OCI-LY7 (cell line): ENCODE measurements at places on chromosomes 1 and 21.
A peak's percentile ranks its signal among the peaks of the same experiment; 100 is the strongest.

DNA sequence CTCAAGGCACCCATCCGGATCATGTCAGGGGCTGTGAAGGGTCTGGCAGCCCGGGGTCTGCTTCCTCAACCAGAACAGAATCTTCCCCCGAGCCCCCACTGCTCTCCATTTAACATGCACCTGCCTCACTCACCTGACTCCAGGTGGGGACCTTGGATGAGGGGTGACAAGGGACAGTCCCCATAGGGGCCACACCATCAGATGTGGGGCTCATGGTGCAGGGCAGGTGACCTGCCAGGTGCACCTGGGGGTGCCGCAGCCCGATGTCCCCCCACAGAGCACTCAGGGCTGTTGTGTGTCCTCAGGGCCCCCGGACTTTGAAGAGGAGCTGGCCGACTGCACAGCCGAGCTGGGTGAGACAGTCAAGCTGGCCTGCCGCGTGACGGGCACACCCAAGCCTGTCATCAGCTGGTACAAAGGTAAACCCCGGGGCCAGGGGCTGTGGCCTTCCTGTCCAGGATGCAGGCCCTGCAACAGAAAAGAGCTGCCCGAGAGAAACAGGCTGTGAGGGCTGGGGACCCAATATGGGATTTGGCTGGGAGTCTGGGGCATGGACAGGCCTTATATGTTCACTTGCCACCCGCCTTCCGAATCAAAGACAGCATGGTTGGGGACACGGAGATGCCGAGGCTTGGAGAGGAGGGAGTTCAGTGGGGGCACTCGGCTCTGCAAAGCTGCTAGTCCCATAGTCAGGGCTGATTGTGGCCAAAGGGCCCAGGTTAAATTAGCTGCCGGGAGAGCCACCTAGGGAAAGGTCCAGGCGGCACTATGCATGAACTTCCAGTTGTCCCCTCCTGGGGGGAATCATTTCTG lies 64.6 kb downstream of the TRIM11 start:
- no peak for DNase-seq

- no peak for DNase-seq
Observed at GRCh38 chr1:67780637-67781036, 52.6 kb downstream of the GNG12 start.

GRCh38 chr1:73104749-73105148 lies 822.4 kb upstream of the NEGR1 start:
- no peak for DNase-seq

DNA sequence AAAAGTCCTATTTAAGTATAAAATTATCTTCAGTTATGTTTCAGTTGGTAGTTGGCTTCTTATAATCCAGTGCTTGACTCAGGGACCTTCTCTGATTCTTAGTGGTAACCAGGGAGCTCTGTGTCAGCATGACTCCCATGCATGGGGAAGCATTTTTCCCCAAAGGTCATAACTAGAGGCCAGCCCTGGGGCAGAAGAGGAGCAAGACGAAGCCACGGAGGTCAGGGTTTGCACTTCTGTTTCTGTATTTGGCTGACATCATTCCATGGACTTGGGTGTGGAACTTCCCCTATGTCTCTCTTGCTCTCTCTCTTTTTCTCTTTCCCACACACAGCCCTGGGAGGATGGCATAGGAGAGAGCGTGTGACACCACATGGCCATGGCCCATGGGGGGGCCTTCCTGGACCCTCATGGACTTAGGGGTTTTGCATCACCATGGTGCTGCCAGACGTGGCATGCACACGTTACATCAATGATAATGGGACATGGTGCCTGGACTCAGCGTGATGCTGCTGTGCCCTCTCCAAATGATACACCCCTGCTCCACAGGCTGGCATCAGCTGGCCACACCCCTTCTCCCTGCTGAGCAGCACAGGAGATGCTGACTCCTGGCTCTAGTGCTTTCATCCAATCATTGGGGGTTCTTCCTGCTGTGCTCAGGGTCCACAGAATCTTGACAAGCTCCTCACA lies 260.5 kb downstream of the KCNJ6 start:
- DNase-seq = no peak

- no peak for DNase-seq
Observed at GRCh38 chr1:219712506-219712905, 99.6 kb upstream of the ZC3H11B start.

DNA sequence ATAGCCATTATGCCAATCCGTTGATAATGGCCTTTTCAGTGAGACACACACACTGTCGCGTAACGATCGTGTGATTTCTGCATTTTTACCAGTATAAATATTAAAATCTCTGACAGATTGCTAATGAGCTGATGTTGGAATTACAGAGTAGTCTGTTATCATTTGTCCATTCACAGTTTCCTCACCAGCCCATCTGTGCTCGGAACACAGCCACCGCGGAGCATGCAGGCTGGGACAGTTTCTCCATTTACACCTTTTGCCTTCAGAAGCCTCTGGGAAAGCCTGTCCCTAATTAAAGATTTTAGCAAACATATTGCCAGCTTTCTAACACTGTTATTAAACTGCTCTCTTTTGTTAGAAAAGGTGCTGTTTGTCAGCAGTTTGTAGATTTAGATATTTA lies 82.2 kb upstream of the BARHL2 start:
- no peak for DNase-seq

DNA sequence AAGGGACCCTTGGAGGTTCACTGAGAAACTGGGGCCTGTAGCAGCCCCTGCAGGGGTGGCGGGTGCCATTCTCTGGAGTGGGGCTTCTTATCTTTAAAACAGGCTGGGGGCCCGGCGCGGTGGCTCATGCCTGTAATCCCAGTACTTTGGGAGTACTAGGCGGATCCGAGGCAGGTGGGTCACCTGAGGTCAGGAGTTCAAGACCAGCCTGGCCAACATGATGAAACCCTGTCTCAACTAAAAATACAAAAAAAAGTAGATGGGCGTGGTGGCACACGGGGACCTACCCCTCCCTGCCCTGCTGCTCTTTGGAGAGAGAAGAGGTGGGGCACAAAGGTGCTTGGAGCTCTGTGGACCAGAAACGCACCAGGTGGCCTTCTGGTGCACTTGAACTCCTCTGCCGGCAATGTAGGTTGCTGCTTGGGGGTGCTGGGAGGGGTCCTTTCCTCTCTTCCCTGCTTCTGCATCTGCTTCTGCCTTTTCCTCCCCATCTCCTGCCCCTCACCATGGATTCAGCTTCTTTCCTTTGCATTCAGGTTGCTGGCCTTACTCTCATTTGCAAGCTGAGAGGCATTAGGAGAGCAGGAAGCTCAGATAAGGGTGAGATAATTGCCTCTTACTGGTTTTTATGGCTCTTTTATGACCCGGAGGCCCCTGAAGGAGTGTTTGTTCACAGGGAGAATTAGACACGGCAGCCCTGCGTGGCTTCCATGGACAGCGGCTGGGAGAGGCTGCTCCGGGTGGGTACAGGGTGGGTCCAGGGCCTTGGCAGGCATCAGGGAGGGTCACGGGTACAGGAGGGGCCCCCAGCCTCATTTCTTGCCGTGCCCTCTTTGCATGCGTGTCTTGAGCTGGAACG lies 57.4 kb downstream of the ARHGEF10L start:
- DNase-seq = no peak

- no peak for DNase-seq
Observed at GRCh38 chr1:31926252-31926651, 11.9 kb downstream of the PTP4A2 start.

DNA sequence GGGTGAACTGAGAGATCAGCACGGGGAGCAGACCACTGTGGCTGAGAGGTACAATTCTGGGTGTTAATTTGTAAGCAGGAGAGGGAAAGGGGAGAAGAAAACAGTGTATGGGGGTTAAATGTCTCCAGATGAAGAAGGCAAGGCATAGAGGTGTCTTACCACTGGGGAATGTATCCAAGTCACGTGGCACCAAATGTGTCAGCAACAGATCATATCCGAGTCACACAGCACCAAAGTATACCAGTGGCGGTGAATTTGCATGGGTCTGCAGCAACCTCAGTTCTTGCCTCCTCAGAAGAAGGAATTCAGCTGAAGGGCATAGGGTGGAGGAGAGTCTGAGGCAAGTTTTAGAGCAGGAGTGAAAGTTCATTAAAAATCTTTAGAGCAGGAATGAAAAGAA lies 21.2 kb upstream of the SYCP1 start:
- DNase-seq = no peak

GRCh38 chr1:30476911-30477459 lies 246.4 kb downstream of the MATN1 start:
- DNase-seq = no peak

DNA sequence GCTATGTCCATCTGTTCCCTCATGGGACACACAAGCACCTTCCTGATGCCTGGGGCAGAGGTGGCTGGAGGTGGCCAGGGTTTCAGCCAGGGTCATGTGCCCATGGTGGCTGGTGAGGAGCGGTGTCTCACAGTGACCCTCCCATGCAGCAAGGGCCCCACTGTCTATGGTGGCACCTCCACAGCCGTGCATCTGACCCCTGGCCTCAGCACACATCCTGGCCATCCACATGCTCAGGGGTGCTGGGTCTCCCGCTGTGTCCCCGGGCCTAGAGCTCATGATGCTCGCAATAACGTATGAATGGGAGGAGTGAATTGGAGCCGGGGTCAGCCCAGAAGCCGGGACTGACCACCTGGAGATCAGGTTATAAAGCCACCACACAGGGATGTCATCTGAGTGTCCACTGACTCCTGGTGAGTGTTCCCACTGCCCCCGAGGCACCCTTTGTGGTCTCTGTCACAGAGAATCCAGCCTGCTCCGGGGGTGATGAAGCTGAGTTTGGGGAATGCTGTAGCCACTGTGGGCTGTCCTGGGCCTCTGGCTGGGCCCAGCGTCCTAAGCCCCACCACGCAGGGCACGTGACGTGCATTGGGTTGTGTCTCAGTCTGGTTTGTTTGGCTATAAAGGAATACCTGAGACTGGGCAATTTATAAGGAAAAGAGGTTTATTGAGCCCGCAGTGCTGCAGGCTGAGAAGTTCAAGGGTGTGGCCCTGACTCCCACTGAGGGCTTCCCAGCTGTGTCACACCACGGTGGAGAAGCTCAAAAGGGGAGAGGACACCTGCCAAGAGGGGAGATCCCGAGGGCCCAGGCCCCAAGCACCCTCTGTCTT lies 51.7 kb downstream of the SIK1 start:
- DNase-seq = no peak

DNA sequence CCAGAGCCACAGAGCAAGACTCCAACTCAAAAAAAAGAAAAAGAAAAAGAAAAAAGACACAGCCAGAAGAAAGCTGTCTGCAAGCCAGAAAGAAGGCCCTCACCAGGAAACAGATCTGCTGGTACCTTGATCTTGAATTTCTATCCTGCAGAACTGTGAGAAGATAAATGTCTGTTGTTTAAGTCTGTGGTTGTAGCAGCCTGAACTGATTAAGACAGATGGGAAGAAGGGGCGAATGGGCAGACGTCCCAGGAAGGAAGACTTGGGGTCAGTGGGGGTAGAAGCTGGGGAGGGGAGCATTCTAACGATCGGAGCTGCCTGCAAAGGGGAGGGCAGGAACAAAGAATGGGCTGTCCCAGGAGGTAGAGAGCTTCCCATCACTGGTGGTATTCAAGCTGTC lies 6.3 kb downstream of the SLC2A7 start:
- no peak for DNase-seq

GRCh38 chr1:157469300-157469699 lies 83.0 kb downstream of the FCRL5 start:
- DNase-seq = no peak

GRCh38 chr1:108819878-108820277 lies 37.0 kb downstream of the AKNAD1 start:
- DNase-seq = no peak

- peak; percentile 76 for DNase-seq
Observed at GRCh38 chr1:26307363-26307781, 936 bp upstream of the UBXN11 start.

DNA sequence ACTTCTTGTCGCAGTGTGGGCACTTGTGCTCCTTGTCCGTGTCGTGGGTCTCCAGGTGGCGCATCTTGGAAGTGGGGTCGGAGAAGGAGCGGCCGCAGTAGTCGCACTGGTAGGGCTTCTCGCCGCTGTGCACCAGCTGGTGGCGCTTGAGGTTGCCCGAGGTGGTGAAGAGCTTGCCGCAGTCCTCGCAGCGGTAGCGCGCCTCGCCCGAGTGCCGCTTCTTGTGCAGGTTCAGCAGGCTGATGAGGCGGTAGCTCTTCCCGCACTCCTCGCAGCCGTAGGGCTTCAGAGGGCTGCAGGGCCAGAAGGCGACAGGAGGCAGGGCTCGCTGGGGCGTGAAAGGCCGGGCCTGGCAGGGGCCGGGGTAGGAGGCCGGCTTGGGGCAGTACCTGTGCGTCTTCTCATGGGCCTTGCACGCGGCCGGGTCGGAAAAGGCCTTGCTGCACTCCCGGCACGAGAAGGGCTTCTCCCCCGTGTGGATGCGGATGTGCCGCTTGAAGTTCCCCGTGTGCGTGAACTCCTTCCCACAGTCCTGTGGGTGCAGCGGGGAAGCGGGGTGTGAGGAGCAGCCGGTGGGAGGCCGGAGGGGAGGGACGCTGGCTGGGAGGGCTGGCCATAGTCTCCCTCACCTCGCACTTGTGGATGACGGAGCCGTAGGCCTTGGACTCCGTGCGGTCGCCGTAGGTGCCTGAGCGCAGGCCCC lies 31.4 kb downstream of the ZBTB17 start:
- DNase-seq = no peak

DNA sequence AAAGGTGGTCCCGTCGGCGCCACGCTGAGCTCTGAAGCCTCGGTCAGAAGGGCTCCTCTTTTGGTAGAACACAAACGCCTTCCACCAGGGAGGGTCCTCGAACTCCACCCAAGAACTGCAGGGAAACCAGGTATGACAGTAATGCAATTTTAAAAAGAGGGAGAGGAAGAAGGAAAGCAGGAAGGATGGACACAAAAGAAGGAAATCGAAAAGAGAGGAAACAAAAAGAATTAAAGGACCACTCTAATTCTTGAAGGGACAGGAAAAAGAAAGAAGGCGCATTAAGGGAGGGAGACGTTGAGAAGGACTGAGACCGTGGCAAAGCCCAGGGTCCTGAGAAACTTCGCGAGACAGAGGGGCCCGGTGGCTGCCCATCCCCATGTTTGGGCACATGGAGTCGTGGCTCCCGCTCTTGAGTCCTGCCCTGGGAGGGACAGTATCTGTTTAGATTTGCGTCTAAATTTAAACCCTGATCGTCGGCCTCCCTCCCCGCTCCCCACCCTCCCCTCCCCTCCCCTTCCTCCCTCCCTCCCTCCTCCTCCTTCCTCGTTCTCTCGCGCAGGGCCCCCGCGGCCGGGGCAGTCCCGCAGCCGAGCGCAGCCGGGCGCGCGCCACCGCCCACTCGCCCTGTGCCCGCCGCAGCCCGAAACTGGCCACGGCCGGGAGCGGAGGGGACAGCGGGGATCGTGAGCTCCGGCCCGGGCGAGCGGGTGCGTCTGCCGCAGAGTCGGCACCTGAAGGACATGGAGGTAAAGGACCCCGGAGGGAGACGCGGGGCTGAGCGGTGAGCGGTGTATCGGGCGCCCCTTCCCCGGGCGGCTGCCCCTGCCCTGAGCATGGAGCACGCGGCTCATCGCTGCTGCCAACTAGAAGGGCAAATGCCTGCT lies at the start of gene RCSD1:
Gene RCSD1 (plus strand): TSS at position 552 of the 887 bp plus-strand sequence. CDS start 192 bp downstream, at position 744.
- DNase-seq = peak; percentile 76
